ENCODE measurements at places on chromosomes 6 and 20. TPM values are rescaled to one million over a fixed set of nuclear protein-coding genes. Genes with fewer than 3 reads are reported as not detected.
A peak's percentile ranks its signal among the peaks of the same experiment; 100 is the strongest.

DNA sequence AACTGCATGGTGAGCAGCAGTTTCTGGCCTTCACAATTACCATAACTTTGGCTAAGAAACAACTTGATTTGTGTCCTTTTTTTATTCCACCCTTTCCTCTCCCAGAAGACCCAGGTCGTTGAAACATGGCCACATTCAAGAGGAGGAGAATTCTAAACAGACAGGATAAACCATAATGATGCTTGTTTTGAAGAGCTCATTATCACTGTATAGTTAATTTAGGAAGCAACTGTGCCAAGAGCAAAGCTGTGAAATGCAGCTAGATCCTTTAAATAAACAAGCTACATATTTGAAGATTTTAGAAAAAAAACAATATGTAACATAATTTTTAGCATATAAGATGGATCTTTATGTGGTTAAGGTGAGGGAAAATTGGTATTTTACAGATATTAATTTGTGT lies 104.5 kb downstream of the KLHL32 start:
- no peak for DNase-seq

GRCh38 chr6:108711826-108712225 lies 136.4 kb upstream of the ARMC2 start:
- no peak for DNase-seq

Gene SLC17A1
- total RNA-seq = not detected

DNA sequence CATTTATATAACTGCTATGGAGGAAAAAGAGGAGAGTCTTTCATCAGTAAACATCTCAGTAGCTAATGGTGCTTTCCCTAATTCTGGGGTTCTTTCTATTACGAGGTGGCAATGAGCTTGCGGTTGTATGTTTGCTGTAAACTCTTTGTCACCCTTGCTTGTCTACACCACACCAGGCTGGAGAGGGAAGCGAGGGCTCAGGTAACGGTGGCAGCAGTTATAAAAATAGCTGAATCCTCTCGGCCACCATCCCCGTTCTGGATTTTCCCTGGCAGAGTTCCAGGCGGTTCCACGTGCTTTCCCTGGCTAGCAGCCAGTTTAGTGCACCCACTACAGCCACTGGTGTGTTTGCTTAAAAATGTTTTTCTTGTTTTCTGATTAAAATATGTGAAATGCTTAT lies 39.0 kb downstream of the MAS1 start:
- DNase-seq = peak; percentile 80

Gene COL19A1
- total RNA-seq = 1.8 TPM

DNA sequence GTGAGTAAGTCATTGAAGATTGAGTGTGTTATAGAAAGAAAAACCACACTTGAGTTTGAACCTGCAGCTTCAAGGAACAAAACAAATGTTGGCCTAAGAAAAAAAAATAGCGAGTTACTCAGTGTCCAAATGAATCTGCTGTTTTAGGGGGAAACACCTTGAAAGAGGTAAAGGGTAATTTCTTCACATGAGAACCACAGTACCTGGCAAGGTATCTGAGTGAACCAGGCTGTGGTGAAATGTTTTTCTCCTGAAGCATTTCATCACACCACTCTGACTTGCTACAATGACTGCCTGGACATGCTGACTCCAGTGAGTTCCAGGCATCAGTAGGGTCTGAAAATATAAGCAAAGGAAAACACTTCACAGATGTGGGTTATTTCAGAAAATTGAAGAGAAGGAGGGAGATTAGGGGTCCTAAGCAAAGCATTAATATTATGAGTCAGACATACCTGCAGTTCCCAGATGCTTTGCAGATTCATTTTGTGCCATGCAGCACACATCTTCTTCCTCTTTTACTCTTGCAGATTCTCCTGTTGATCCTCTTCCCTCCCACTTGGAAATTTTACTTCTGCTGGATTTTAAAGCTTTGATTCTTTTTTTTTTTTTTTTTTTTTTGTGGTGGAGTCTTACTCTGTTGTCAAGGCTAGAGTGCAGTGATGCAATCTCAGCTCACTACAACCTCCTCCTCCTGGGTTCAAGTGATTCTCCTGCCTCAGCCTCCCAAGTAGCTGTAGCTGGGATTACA lies 206.2 kb upstream of the SGK1 start:
- no peak for DNase-seq

Gene VSTM2L
- 0.78 TPM for total RNA-seq

- no peak for DNase-seq
Measured at GRCh38 chr6:64252256-64252655, 616.7 kb downstream of the PHF3 start.

Gene B3GALT4
- 14.3 TPM for total RNA-seq

GRCh38 chr6:165219629-165220028 lies 89.8 kb downstream of the C6orf118 start:
- DNase-seq = no peak

DNA sequence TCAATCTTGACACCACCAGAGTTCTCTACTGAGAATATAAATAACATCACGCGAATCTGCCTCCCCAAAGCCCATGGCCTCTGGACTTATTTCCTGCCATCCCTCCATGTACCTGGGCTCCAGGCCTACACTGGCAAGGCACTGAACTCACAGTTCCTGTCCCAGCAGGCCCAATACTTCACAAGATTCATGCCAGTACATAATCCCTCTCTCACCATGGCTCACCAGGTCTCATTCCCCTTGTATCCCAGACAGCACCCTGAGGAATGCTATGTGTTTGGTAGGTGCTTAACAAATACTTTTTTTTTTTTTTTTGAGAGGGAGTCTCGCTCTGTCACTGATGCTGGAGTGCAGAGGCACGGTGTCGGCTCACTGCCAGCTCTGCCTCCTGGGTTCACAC lies 1.9 kb downstream of the KIF16B start:
- DNase-seq = no peak

GRCh38 chr6:5747379-5747778 lies 259.3 kb downstream of the NRN1 start:
- DNase-seq = no peak

Gene IFT52
- total RNA-seq = 24.9 TPM

DNA sequence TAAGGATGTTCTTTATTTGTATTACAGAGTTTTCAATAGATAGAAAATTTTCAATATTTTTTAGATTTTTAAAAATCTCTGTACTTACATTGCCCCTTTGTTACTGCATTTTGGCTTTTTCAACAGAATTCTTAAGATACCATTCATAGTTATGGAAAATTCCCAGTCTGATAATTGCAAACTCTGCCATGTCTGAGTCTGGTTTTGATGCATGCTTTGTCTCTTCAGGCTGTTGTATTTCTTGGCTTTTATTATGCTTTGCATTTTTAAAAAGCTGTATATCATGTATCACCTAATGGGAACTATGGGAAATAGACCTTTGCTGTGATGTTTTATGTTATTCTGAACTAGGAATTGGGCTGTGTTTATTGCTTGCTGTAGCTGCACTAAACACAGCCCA lies 898.9 kb upstream of the ADGRB3 start:
- no peak for DNase-seq

Gene SLC17A4
- total RNA-seq = not detected

Gene NOP56
- total RNA-seq = 88.3 TPM

GRCh38 chr6:159513914-159514313 lies 179.1 kb downstream of the SOD2 start:
- no peak for DNase-seq

Gene SLC44A4
- 0.60 TPM for total RNA-seq

DNA sequence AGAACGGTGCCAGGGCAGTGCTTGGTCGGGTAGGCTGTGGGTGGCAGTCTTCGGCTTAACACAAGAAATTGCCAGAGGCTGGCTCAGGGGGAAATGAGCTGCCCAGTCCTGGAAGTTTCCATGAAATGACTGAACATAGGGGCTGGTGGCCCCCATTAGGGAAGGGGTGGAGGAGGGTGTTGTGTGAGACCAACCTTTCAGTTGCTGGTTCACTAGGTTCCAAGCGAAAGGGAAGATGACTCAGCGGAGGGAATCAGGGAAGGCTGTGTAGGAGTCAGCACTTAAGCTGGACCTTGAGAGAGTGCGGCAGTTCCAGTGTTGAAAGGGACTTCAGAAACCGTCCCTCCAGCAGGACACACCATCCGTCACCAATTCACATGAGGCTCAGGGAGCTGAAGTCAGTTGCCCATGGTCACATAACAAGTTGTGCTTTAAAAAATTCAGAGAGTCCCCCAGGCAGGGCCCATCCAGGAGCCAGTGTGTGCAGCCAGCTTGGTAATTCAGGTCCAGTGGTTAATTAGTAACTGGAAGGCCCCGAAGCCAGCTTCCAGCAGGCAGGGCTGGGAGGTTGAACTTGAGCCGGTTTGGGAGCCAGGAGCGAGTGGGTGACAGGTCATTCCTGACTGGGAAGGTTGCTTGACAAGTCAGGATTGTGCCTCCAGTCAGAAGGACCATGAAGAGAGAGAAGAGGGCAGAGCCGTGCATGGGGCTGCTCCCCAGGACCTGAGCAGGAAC lies at the start of gene SGK2:
Gene SGK2, plus strand, starts transcription at position 616 of the 735 bp plus-strand sequence. CDS start 7,469 bp downstream, outside the sequence.
- no peak for DNase-seq

- no peak for DNase-seq
Measured at GRCh38 chr6:7234547-7234946, 78.5 kb downstream of the SSR1 start.

DNA sequence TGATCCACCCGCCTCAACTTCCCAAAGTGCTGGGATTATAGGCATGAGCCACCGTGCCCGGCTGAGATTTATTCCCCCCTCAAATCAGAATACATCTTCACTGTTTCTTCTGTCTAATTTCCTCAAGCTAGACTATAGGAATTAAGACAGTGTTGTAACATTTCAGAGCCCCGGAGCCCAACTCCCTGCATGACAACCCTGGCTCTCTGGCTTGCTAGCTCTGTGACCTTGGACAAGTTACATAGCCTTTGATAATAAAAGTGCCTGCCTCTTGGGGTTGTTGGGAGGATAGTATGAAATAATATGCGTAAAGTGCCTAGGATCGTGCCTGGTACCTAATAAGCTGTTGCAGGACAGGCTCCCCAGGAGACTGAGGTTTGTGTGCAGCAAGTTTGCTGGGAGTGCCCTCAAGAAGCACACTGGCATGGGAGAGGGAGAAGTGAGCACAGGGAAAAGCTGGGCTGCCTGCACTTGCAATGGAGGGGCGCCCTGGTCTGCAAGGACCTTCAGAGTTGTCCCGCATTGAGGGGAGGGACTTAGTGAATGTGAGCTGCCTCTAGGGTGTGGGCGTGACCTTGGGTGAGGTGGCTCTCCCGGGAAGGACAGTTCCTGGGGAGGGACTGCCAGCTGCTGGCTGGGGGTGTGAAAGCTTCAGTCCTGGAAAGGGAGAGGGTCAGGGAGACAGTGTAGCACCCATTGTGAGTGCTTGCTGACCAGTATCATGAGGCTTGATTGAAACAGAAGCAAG lies 43.4 kb downstream of the TAF8 start:
- no peak for DNase-seq

Gene MED20
- total RNA-seq = 11.7 TPM

GRCh38 chr6:3288711-3289663 lies 30.2 kb downstream of the PSMG4 start:
- DNase-seq = no peak

- no peak for DNase-seq
Measured at GRCh38 chr6:144017166-144018094, 9.4 kb upstream of the PLAGL1 start.

DNA sequence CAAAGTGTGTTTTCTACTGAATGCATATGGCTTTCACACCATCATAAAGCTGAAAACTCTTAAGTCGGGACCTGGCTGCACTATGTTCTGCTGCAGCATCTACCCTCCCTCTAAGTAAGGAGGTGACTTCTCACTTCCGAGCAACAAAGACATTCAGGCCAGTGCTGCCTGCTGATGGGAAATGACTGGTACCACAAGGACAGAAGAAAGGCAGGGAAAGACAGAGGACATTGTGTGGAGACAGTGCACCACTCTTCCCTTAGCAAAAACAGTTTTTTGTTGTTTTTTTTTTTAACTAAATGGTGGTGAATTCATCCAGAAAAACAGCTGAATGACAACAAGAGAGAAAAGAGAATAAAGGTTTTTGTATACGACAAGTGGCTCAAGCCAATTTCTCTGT lies 81.5 kb downstream of the MAP7 start:
- no peak for DNase-seq

Gene USP49
- total RNA-seq = 2.3 TPM

GRCh38 chr6:167285077-167285770 lies 5.9 kb upstream of the UNC93A start:
- no peak for DNase-seq

GRCh38 chr6:80733641-80734040 lies 627.2 kb downstream of the BCKDHB start:
- DNase-seq = no peak

Gene SLC35D3
- not detected for total RNA-seq

Gene CST4
- not detected for total RNA-seq

DNA sequence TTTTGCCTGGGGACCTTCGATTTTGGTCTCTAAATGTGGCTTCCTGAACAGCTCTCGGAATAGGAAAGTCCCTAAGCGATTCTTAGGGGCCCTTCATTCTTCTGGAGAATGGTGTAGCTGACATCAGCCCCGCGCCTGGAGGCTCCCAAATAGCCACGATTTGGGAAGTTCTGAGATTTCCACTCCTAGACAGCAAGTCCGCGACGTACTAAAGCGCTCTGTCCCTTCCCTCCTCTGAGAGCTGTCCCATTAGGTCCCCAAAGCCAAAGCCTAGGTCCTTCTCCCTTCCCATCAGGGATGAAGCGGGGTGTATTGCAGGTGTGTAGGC lies 756 bp downstream of the MOXD1 start:
- no peak for DNase-seq

- DNase-seq = peak; percentile 59
Measured at GRCh38 chr6:34324738-34325444, 67.6 kb downstream of the NUDT3 start.

DNA sequence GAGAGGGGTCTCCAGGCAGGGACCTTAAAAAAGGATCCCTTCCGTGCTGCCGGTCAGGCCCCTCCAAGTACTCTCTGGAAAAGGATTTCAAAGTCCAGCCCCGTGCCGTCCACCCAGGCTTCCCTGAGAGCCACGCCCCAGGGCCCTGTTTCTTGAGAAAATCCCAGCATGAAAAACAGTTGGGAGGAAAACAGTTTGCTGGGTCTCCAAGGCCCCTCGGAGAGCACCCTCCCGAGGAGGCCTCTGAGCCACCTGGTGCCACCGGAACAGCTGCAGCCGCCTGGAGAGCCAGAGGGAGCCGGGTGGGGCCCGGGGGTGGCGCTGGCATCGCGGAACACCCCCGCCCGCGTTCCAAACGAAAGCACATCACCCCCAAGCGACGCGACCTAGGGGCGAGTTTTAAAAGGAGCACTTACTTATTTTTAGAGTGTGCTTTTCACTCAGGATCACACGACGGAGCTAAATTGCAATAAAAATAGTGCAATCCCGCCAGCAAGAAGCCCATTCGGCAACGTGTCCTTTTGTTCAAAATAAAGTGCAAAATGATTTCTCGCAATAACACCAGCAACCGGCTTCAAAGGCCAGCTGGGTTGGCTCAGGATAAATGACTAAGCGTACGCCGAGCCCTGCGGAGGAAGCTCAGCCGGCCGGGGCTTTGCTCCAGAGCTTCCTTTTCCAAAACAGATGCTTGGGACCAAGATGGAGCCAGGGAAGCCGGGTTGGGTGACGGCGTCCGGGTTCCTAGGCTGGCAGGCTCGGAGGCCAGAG lies 64.2 kb downstream of the YTHDF1 start:
- DNase-seq = peak; percentile 32

GRCh38 chr20:36320898-36321695 lies 15.0 kb downstream of the DLGAP4 start:
- DNase-seq = peak; percentile 35
